SIG-M5 (cell line): ENCODE measurements at places on chromosomes 3 and 15.

DNA sequence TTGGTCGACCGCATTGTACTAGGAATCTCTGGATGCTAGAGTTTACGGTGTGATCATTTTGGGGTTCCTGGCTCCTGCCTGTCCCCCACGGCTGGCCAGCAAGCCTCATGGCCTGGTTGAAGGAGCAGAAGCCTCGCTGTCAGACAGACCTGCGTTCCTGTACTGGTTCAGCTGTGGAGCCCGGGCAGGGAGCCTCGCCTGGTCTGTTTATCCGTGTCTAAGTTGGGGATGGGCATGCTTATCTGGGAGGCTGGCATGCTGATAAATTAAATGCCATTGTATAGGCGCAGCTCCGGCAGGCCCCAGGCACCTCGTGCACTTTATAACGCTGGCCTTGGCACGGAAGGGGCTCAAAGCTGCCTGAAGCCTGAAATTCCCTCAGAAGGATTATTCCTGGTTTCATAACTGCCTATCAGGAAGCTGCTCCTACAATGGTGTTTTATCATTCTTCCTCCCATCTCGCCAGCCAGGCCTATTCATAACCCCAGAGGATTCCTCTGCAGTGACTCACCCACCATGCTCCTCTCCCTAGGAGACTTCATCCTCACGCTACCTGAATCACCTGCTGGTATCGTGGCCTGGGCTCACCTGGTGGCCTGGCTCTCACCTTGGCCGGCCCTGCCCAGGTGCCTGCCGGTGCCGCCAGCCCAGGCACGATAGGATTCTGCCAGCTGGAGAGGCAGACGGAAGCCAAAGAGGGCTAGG, 110.9 kb downstream of the ASB7 start:
- no peak for DNase-seq

- no peak for DNase-seq
Observed at GRCh38 chr3:99479768-99480167, 158.6 kb upstream of the COL8A1 start.

GRCh38 chr3:30502742-30503073, 103.7 kb upstream of the TGFBR2 start:
- no peak for DNase-seq

DNA sequence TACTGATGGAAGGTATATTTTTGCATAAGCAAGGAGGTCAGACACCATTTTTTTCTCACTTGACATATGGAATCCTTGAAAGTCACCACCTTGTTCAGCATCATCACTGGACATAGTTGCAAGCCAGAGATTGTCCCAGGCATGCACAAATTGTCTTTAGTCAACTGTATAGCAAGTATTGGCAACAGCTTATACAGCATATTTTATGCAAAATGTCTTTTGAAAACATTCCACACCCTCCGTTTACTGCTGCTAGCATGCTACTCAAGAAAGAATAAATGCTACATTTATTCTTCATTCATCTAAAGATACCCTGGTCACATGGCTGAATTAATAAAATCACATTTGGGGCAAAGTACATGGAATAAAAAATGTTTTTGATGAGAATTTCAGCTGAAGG, 168.5 kb upstream of the DCBLD2 start:
- no peak for DNase-seq

DNA sequence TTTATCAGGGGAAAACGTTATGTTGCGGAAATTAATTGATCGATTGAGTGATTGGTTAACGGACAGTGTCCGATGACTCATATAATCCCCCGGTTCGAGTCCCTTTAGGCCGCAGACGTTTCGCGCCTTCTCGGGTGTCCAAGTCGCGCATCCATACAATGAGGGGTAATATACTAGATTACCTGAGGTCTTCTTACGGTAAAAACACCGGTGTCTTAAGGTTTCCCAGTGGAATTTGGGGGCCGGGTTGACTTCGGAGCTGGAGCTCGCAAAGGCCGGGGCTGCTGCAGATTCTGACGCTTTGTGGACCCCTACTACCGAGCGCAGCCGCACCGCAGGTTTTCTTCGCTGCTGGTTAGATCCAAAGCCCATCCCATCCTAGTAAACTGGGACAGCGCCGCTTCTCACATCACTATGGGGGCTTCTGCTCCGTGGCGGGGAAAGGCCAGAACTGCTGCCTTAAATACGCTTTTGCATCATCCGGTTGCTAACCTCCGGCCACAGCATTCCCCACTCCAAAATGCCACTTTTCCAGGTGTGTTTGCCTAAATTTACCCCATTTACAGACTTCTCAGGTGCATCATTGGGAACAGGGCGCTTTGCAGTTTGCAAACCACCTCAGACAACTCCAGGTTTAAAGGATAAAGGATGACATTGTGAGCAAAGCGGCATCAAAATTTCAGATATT, 858 bp upstream of the SACM1L start:
- no peak for DNase-seq
